ENCODE measurements at places on chromosomes 1 and 21.

GRCh38 chr1:209456878-209457277, 126.6 kb upstream of the CAMK1G start:
- no peak for DNase-seq

GRCh38 chr1:6234502-6235295, 1.1 kb downstream of the ICMT start:
- no peak for DNase-seq

- DNase-seq = no peak
Measured at GRCh38 chr1:47298025-47298699, 15.8 kb downstream of the STIL start.

DNA sequence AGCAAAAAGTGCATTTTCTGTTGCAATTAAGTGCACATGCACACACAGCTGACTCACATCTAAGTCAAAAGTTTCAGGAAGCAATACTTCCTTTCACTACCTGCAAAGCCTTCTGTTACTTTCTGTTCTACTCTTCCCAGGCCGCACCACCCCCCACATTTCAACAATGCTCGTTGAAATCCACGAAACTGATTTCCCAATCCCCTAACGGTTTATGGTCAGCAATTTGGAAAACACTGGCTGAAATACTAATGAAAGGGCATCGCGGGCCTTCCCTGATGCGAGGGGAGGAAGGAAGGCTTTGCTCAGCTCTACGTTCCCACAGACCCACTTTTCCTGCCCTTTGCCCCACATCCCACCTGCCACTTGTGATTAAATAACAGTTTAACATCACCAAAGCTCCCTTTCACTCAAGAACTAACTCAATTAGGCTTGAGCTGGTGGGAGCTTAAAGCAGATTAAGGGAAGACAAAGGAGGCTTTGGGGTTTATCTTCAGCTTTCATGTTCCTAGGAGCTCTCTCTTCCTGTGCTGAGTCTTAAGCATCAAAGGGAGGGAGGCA, 243.2 kb upstream of the RAB4A start:
- no peak for DNase-seq

DNA sequence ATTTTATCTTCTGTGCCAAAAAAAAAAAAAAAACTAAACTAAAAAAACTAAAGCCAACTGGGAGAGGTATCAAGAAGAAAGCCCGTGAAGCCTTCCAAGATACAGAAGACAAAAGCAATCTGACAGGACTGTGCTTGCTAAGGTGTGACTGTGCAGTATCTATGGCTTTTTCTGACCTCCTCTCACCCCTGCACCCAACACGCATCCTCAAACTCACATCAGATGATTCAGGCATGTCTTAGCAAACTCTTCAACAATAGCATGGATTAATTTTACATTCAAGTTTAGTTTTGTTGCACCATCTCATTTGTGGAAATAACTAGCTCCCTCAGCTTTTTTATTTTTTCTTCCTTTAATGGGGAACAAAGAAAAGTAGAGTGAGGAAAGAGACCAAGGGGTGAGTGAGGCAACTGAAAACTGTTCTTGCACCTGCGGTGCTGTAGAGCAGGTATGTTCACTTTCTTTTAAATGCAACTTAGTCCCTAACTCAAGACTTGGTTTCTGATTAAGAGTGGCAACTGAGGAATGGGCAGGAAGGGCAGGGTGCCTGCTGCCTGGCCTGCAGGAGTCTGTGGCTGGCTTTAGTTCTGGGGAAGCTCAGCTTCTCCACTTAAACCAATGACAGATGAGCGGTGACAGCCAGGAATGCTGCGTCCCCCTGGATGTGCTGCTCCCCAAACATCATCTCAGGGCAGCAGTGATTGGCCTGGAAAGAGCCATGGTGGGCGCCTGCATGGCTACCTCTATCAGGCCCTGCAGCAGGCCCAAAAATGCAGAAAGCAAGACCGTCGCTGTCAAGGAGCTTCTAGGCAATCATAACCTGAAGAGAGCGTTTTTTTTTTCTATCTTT, 71.3 kb upstream of the LRRC8B start:
- DNase-seq = no peak

DNA sequence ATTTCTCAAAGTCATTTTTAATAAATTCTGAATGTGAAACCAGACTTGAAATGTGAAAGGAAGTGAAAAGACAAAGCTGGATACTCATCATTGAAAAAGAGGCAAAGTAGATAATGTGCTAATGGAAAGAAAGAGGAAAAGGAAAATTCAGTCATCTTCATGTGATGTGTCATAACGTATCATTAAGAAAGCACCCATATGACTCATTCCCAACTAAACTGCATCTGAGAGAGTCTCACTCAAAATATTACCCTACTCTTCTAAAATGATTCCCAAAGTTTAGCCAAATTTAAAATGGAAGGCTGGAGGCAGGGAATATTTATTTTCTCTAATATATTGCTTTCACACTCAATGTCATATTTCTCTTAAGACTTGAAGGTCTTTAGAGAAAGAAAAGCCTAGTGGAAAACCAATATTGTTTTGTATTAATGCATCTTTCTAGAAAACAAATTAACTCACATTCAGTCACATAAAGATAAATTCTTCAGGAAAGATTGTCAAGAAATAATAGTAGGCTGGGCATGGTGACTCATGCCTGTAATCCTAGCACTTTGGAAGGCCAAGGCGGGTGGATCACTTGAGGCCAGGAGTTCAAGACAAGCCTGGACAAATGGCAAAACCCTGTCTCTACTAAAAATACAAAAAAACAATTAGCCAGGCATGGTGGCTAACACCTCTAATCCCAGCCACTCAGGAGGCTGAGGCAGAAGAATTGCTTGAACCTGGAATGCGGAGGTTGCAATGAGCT, 129.9 kb downstream of the SLC30A10 start:
- no peak for DNase-seq

DNA sequence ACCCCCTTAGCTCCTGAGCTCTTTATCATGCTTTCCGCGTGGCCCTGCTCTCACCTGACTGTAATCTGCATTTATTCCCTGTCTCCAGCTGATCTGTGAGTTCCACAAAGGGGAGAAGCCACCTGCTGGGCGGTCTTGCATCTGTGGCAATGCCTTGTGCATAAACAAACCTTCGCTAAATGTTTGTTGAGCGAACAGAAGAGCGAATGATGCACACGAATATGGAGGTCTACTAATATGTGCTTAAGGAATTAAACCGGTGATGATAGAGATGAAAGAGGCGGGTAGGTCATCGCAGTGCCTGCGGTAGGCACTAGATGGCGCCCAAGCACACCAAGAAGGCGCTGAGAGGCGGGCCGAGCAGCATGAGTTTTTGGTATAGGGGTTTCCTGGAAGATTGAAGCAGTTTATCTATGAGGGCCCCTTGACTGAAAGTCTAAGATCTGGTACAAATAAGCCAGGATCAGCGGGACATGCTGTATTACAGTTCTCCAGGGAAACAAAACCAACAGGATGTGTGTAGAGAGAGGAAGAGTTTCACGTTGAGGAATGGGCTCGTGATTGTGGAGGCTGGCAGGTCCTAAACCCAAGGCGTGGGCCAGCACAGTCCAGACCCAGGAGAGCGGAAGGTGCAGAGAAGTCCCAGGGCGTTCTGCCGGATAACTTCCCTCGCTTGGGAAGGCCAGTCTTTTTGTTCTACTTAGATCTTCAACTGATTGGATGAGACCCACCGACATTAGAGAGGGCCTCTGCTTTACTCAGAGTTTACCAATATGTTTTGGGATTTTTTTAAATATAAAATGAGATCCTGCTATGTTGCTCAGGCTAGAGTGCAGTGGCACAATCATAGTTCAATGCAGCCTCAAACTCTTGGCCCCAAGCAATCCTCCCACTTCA, 34.7 kb downstream of the TOMM20 start:
- no peak for DNase-seq

DNA sequence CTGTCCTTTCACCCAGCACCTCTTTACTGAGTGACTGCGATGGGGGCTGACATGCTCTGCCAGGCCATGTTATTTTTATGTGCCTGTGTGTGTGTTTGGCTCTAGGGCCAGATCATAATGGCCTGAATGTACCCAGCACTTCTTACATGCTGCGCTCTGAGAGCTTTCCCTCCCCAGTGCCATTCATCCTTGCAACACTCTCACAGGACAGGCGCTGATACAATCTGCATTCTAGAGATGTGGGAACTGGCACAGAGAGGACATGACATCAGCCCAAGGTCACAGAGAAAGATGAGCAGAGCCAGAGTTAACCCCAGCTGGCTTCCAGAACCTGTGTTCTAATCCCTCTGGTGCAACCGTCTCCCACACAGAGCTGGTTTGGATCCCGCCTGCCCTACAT, 54.5 kb downstream of the ARHGEF10L start:
- DNase-seq = no peak

DNA sequence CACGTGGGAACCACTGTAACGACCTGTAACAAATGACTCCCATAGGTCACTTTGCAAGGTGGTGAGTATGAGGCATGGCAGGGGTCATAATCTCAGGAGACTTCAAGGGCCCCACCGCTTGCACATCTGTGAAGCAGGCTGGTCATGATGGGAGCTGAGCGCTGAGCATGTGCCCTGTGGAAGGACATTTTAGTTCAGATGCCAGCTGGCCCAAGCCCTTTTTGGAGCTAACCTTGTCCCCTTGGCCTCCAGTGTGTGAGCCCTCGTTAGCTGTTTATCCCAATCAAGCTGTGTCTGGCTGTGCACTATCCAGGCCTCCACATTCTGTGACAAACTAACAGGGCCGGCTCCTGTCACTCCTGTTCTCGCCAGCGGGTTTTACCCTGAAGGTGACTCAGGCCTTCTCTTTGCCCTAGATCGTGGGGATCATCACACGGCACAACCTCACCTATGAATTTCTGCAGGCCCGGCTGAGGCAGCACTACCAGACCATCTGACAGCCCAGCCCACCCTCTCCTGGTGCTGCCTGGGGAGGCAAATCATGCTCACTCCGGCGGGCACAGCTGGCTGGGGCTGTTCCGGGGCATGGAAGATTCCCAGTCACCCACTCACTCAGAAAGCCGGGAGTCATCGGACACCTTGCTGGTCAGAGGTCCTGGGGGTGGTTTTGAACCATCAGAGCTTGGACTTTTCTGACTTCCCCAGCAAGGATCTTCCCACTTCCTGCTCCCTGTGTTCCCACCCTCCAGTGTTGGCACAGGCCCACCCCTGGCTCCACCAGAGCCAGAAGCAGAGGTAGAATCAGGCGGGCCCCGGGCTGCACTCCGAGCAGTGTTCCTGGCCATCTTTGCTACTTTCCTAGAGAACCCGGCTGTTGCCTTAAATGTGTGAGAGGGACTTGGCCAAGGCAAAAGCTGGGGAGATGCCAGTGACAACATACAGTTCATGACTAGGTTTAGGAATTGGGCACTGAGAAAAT, 7.6 kb downstream of the NPPA start:
- DNase-seq = no peak

DNA sequence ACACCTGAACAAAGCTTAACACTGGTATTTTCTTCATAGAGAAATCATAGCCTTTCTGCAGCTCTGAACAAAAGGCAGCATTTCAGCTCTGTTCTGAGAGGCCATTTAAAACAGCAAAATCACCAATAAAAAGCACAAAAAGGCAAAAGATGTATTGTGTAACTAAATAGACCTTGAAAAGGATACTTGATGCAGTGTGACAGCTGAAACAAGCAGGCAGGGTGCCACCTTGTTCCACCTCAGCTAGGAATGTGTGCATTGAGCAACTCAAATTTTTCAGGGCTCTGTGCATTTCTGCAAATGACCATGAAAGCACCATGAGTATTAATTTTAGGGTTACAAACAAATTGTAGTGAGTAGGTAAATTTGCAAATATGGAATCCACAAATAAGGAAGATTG, 65.8 kb downstream of the RHOU start:
- no peak for DNase-seq

DNA sequence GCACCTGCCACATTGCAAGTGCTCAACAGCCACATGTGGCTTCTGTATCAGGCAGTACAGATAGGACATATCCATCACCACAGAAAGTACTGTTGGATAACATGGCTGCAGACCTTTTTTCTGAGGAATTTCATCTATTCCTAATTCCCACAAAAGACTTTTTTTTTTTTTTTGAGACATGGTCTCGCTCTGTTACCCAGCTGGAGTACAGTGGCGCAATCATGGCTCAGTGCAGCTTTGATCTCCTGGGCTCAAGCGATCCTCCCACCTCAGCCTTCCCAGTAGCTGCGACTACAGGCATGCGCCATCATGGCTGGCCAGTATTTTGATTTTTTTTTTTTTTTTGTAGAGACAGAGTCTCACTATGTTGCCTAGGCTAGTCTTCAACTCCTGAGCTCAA, 33.3 kb downstream of the YARS1 start:
- DNase-seq = no peak

DNA sequence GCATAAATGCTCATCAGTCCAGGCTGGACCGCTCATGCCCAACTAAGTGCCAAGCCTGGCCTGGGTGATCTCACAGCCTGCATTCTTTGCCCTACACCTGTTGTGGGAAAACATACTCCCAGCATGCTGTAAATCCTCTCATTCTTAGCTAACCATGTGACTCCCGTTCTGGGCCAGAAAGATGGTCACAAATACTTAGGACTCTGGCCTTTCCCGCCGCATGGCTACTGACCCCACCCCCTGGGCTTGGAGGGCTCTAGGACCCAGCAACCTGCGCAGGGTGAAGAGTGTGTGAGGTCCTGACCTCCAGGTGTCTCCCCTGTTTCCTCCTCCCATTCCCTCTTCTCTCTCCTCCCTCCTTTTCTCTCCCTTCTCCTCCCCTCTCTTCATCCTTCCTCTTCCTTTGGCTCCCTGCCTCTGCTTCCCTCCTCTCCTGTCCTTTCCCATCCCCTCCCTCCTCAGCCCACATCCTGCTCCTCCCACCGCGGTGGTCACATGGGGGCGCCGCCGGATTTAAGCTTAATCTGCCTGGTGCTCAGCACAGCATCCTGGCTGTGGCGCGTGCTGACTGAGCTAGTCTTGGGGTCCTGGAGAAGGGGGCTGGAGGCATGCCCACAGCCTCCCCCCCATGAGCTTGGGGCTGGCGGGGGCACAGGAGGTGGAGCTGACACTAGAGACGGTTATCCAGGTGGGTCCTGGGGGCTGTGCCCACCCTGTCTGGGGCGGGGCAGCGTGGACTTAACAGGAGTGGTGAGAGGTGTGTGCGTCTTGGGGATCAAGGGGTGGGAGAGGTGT, at the start of gene CROCC:
CROCC (plus strand) TSS at position 541 of the 795 bp plus-strand sequence; CDS start at position 629, 88 bp downstream.
- DNase-seq = no peak

GRCh38 chr1:61207416-61207815, 125.1 kb downstream of the NFIA start:
- no peak for DNase-seq

DNA sequence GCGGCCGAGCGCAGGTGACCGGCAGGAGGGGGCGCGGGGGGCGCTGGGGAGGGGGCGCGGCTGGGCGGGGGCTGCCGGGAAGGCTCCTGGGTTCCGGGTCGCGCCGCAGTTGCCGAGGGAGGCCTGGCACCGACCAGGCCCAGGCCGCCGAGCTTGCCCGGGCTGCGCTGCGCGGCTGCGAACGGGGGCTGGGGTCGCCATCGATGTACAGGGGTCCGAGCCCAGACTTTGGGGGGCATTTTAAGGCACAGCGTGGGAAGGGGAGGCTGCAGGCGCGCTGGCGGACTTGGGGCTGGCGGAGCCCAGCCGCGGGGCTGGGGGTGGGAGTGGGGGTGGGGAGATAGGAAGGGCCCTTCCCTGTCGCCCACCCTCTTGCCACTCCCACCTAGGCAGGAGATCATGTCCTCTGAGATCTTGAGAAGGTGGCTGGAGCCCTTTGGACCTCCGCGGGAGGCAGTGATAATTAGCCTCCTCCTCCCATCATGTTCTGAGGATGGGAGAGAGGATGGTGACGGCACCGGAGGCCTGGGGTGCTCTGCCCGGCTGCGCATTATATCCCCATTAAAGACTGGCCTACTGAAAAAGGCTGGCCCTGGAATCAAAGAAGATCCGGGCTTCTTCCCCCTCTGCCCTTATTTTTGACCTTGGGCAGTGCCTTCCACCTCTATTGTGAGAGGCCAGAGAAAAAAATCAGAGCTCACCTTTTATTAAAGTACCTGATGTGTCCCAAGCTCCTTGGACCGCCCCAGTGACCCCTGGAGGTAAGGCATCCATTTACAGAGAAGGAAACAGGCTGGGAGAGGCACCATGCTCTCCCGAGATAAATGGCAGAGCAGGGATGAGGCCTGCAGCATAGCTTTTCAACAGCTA, 497 bp downstream of the FBXO44 start:
- no peak for DNase-seq

All from NCI-H187 (cell line).